PC-9 (cell line): ENCODE measurements at places on chromosomes 13 and 19. TPM values are rescaled to one million over a fixed set of nuclear protein-coding genes. Genes with fewer than 3 reads are reported as not detected.

The ZNF578 gene
- total RNA-seq = not detected in 2 replicates

The KLK14 gene
- 0.35 and 0.57 TPM in 2 replicates for total RNA-seq

DNA sequence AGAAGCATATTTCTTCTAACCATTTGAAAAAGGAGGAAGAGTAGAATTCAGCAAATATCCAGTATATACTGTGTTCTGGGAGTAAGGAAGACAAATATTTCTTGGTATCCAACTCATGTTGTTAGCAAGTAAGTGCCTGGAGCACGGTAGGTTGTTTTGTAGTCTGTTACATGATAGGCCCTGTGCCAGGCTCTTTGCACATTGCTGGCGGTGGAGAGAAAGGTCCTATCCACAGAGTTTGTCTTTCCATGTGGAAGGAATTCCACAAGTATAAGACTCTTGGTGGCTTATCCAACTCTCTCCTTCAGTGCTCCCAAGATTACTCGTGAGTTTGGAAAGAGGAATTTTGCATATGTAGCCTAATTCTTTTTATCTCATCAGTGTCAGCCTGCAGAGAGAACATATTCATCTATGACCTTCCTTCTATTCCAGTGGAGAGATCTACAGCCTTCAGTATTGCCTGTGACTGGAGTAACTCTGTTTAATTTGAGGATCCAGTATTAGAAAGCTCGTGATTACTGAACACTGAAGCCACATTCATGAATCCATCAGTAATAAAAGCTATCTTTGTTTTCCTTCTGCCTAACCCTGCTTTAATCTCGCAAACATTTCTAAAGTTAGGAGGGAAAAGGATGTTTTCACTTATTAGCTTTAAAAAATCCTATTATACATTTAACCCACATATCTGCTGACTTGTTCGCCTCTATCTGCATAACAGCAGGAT is 183.9 kb upstream of the CSNK1A1L start:
- DNase-seq = no peak

GRCh38 chr13:40595693-40596092 is 70.7 kb downstream of the FOXO1 start:
- DNase-seq = no peak

DNA sequence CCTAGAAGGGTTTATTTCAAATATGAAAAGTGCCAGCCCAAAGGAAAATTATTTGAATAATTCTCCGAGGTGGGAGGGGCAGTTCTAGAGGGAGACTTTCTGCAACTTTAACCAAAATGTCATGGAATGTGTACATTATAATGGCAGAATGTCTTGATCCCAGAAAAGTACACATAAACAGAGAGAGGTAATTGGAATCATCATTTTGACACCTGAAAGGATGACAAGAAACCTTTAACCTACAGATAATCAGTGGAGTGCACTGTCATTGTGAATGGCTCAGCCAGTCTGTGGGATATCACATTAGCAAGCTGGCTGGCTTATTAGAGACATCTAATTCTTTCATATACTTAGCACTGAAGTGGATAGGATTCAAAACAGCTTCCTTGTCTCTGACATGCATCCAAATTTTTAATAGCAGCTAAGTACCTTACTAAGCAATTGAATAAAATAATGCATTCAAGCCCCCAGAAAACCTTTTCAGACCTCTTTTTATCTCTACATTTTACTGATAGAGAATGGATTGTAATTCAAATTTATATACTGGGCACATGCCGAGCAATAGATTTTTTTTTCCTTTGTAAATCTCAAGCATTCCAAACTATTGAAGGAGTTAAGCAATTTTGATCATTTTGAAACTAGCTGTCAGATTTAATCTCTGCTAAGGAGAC is 468.6 kb downstream of the COG6 start:
- no peak for DNase-seq

GRCh38 chr19:14035706-14036105 is 4.1 kb downstream of the IL27RA start:
- DNase-seq = no peak

DNA sequence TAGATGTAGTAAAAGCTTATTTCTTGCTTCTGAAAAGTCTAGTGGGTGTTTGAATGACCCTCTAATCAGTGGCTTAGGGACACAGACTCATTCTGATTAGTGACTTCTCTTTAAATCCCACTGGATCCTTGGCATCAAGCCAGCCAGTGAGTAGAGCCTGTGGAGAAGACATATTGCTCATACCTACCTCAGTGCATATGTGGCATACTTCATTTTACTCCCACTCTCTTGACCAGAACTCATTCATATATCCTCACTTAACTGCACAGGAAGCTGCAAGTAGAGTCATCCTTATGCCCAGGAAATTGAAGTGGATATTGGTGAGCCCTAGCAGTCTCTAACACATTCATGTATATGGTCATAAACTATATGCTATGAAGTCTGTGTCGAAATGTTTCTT is 148.3 kb downstream of the PDS5B start:
- DNase-seq = no peak

DNA sequence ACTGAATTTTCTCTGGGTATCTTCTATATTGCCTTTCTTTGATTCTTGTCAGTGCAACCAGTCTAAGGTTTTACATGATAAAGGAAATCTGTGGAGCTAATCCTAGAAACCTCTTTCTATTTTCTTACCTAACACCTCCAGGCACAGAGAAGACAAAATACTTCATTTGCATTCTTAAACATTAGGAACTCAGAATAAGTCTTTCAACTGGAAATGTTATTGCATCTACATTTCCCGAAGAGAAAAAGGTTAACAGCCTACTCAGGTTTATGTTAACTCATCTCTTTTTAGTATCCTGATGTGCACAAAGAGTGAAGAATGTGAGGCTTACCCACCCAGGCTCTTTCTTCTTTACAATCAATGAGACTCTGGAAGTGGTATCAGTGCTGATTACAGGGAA is 106.7 kb downstream of the PCCA start:
- DNase-seq = no peak

DNA sequence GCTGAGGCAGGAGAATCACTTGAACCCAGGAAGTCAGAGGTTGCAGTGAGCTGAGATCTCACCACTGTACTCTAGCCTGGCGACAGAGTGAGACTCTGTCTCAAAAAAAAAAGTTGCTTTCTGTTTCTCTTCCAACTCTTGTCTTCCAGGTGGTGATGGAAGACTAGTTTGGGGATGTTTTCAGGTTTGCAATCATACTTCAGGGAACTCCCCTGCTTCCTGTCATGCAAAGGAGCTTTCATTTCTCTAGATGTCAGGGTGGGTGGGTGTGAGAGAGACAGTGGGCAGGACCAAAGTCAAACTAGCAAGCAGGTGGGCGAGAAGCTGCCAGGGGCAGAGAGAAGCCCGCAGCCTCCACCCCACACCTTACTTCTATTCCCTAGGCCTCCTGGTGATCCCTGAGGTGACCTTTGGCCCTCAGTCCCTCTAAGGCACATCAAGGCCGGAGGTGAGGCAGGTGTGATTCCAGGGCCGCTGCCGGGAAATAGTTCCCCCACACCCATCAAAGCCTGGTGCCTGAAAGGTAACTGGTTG is 25.7 kb downstream of the CCNE1 start:
- DNase-seq = no peak

DNA sequence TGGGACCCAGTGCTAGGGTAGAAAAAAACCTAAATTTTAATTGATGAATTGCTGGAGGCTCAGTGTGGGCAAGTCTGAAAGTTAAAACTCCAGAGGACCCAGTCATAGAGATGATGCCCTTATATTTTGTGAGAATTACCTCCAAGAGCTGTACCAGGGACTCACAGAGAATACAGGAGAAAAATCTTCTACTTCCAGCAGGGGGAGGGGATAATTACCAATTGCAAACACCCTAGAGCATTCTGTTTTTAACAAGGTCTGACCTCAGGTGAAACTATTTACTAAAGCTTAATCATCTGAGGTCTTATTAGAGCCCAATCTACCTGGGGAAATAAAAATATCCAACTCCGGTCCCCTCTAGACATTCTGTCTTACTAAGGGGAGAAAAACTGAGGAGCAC is 994.7 kb upstream of the MIR17HG start:
- DNase-seq = no peak

DNA sequence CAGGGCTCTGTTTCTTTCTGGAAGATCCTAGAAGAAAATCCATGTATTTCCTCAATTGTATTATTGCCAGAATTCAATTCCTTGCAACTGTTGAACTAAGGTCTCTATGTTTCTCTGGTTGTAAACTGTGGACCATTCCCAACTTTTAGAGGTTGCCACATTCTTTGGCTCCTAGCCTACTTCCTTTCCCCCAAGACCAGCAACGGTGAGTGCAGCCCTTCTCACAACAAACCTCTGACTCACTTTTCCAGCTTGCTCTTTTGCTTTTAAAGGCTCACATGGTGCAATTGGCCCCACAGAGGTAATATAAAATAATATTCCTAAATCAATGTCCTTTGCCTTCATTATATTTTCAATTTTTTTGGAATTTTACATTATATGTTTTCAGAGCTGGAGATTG is 371.3 kb downstream of the SLITRK5 start:
- DNase-seq = no peak
